ENCODE measurements at places on chromosomes 16 and 17.

DNA sequence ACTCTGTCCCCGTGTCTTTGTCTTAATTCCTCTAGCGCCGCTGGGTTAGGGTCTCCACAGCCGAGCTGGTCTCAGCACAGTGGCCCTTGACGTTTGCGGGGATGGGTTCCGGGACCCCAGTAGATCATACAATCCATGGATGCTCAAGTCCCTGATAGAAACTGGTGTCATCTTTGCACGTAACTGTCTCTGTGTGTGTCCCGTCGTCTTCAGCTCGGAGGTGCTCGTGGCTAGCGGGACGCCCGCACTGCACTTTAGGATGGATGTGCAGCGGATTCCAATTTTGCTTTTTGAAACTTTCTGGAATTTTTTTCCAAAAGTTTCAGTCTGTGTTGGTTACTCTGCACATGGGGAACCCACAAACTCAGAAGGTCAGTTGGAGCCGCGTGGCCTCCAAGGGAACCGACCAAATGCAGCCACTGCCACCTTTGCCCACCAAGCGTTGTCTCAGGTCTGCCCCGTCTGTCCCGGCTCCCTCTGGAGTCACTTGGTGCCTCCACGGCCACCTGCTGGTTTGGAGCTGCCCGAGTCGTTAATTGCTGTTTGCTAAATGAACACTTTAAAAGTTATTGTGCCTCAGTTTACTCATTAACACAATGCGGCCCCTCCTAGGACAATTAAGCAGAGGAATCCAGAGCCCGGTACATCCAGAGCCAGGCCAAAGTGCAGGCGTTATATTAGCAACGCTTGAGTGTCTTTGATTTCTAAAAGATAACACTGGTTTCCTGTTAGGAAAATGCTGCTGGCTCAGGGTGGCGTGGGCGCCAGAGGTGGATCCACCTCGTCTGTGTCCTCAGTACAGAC lies 5.3 kb upstream of the DPEP1 start:
- no peak for DNase-seq

GRCh38 chr17:74678541-74678940 lies 34.2 kb downstream of the CD300LF start:
- no peak for DNase-seq

DNA sequence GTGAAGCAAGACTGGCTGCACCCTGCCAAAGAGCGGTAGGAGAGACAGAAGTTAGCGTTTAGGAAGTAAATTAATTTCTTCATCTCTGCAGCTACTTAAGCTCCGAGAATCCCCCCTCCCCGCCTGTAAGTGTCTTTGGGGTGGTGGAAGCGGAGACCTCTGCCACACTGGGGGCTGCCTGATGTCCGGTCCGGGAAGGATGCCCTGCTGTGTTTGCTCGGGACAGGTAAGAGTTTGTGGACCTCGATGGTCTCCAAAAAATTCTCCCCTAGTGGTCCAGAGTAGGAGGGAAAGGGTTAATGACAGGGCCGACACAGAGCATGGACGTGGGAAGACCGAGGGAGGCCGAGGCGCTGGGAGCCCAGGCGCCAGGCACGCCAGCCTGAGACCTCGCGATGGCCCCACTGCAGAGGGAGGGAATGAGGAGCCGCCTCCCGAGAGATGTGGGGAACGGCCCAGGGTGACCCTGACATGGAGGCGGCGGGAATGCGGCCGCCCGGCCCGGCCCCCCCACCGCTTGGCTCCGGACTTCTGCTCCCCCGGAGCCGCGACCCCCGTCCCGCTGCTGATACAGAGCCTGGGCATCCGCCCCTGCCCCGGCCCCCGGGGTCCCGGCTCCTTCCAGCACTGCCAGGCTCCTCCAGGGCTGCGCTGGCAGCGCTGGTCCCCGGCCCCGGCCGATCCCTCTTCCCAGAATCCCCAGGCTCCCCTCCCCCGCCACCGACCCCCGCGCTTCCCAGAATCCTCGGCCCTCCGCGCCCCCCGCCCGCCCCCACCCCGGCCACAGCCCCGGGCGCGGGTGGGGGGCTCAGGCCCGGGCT lies 680 bp downstream of the ZNF629 start:
- DNase-seq, result no peak

GRCh38 chr17:74964988-74965622 lies 7.5 kb downstream of the HID1 start:
- DNase-seq, result no peak

GRCh38 chr17:63516910-63517824 lies 6.0 kb upstream of the KCNH6 start:
- DNase-seq, result no peak

GRCh38 chr17:73323409-73324159 lies 11.8 kb upstream of the CDC42EP4 start:
- DNase-seq, result no peak

- no peak for DNase-seq
Observed at GRCh38 chr17:2018716-2019510, 6.2 kb downstream of the RTN4RL1 start.
